ENCODE measurements at places on chromosomes 6 and 20.

DNA sequence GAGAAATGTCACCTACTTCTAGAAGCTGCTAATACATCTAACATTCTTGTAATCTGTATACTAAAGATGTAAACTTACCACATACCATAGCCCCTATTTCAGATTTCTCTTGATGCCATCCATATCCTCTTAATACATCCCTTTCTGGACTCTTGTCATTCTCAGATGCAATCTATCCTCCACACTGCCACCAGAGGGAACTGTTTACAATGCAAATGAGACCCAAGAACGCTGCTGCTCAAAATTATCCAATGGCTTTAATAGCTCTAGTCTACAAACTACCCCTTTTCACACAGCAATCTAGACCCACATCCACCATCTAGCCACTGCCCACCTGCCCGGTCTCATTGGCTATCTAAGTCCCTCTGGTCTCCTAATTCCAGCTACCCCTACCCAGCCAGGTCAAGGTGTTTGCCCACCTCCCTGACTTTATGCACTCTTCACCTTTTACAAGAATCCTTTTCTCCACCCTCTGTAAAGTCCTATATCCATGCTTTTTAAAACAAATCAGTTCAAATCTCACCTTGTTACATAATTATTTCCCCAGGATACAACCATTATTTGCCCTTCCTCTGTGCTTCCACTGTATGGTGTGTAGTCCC is 14.8 kb downstream of the FAXC start:
- DNase-seq: peak; percentile 57

GRCh38 chr6:31055441-31055840 is 45.2 kb downstream of the MUC22 start:
- DNase-seq: no peak

GRCh38 chr20:25065072-25065624 is 7.2 kb upstream of the ACSS1 start:
- no peak for DNase-seq

GRCh38 chr6:149013586-149014344 is 266.9 kb downstream of the UST start:
- DNase-seq: no peak

DNA sequence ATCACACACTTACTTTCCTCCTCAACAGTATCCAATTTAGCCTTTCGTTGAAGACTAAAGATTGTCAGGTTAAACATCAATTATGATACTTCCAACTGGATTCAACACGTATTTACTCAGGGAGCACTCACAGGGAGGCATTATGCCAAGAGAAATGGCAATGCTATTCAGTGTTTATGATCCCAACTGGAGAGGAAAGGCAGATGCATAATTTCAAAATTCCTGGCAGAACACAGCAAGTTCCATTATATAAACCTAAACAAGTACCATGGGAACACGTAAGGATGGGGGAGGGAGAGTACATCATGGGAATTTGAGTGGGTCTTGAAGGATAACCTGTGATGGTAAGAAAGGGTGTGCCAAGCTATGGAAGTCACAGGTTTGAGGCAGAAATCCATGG is 112.7 kb downstream of the ISM1 start:
- no peak for DNase-seq

DNA sequence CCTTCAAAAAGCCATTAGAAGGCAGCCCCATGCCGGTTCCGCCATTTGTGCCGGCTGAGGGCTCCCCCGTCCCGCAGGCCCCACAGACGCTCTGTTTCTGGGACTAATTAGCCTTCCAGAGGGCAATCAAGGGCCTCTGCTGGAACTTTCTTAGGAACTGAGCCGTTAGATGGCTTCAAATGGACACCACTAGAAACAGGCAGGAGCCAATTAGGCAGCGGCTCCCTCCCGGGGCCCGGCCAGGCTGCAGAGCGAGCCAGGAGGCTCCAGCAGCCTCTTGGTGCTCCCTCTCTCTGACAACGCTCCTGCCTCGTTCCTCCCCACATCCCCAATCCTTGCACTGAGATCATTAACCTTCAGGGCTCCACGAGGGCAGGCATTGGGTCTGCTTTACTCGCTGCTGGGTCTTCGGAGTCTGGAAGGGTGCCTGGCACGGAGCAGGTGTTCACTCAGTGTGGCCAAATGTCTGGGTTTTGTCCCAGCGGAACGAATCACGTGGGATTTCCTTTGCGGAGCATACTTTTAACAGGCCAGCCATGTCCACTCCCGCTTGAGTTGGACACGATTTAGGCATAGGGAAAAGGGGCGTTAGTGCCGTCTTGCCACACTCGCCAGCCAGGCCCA is 98.3 kb downstream of the TMEM242 start:
- DNase-seq: no peak

DNA sequence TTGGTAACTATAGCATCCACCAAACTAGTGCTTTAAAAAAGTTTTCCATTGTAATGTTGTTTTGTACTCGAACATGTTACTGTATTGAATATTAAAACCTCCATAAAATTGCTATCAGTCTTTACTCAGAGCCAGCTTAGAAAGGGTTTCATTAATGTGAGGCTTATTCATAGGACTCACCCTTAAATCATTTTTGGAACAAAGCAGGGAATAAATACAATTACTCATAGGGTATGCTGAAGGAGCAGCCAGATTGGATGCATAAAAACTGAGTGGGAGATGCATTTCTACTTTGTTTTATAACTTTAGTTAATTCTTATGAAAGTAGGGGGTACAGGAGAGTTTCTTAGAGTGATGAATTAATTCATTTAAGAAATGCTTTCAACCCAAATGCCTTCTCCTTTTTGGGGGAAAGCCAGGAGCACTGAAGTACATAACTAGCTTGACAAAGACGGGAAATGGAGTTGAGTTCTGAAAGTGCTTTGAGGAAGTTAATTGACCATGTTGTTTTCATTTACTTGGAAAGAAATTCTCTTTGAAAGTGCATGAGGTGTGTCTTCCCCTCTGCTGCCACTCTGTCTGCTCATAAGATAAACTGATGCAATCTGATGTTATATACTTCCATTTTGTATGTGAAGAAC is 90.3 kb downstream of the RNF144B start:
- no peak for DNase-seq

GRCh38 chr20:7505152-7505834 is 435.0 kb downstream of the HAO1 start:
- no peak for DNase-seq

DNA sequence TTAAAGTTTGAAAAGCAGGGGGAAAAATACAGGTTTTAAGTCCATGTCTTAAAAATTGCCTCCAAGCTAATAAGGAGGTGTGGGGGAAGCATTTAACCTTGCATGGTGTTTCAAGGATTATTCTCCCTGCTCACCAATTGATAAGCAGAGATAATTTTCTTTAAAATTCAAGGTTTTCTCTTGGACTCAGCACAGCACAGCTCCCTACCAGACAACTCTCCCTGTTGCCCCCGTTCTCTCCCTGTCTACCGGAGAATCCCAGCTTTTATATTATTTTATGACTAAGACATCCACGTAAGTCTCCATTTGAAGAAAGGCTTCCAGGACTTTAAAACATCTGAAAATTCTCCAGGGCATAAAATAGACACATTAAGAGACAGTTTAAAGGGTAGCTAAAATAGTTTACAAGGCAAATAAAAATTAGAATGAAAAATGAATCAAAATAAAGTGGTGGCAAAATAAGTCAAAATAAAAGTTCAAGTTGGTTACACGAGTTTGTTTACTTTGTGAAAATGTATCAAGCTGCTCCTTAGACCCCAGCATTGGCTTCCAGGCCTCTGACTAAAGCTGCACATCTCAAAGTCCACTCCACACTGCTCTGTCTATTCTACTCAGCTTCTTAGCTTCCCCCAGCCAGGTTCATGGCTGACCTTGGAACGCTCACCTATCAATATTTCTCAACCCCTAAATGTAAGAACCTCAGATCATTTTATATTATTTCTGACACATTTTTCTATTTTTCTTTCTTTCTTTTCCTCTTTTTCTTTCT is 188.6 kb upstream of the PLCB4 start:
- no peak for DNase-seq

DNA sequence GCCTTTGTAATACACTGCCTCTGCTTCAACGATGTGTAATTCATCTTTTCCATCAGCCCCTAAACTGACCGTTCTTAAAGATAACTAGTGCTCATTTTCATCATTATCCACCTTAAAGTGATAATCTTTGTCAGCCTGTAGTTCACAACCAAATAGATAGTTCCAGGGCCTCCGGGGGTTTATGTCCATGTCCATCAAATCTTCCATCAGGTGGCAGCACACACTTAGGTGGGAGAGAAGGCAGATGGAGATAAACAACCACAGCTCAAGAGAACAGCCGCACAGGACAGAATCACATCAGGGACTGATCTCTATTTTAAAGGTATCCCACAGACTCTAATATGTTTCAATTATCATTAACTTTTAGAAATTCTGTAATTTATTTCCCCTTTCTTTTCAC is 90.9 kb downstream of the LMBRD1 start:
- DNase-seq: no peak

GRCh38 chr20:59351157-59352040 is 51.0 kb downstream of the EDN3 start:
- DNase-seq: no peak

All from SW 1271 (cell line).